ENCODE measurements at places on chromosomes 16 and 17.

GRCh38 chr17:31674717-31675349 is 184.2 kb downstream of the COPRS start:
- peak; percentile 90 for DNase-seq

- no peak for DNase-seq
These were observed 502.8 kb upstream of the GOT2 start for GRCh38 chr16:59236804-59237458.

DNA sequence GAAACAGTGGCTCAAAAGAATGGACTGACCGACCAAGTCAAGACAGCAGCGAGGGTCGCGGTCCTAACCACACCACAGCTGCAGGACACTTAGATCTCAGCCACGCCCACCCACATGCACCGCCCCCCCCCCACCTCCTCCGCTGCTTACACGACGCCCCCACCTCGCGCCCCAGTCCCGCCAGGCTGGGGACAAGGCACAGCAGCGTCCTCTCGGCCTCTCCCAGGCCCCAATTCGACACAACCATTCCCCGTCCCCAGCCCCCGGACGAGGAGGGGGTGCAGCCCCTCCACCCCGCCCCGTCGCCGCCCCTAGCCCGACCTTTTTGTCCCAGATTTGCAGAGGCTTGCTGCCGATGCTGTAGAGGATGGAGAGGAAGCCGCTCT is 477 bp downstream of the CFAP20 start:
- no peak for DNase-seq

DNA sequence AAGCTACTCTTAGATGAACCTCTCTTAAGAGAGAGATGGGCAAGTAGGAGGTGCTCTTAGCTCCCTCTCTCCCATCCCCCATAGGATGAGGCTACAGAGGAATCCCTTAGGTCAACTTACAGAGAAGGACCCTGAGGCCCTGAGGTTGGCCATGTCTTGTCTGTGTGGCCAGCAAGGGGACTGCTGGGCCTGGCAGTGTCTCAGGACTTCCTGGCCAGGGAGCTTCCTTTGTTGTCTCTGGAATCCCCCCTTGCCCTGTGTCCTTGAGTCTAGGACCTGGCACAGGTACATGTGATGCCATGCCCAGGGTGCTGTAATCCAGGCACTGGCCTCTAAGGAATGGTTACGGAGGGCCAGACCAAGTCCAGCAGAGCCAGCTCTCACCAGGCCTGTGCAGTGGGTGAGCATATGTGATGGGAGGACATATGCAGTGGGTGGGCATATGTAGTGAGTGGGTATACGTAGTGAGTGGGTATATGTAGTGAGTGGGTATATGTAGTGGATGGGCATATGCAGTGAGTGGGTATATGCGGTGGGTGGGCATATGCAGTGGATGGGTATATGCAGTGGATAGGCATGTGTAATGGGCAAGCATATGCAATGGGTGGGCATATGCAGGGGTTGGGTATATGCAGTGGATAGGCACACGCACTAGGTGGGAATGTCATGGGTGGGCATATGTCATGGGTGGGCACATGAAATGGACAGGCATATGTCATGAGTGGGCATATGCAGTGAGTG is 20.3 kb upstream of the PECAM1 start:
- no peak for DNase-seq

- no peak for DNase-seq
These were observed 18.1 kb downstream of the ENDOV start for GRCh38 chr17:80432961-80433550.

DNA sequence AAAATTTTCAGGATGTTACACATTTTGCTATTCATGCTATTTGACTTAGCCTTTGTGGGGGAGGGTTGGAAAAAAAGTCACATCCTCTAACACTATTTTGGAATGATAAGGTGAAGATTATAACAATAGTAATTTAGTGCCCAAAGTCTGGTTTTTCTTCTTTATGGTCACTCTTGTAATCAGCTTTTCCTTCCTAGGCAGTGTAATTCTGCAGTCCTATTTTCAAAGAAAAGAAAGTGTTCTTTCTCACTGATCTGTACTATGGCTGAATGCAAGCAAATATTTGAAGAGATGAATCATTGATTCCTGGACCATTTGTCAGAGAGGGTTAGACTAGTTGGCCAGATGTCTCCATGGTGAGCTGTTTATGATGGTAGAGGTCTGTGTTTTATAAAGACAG is 8.4 kb downstream of the RSPRY1 start:
- DNase-seq, result peak; percentile 92

GRCh38 chr17:36089888-36090836 is at the start of gene CCL3:
CCL3 (minus strand) TSS chr17:36090143; CDS start chr17:36090058, 85 bp downstream.
- DNase-seq, result peak; percentile 12

DNA sequence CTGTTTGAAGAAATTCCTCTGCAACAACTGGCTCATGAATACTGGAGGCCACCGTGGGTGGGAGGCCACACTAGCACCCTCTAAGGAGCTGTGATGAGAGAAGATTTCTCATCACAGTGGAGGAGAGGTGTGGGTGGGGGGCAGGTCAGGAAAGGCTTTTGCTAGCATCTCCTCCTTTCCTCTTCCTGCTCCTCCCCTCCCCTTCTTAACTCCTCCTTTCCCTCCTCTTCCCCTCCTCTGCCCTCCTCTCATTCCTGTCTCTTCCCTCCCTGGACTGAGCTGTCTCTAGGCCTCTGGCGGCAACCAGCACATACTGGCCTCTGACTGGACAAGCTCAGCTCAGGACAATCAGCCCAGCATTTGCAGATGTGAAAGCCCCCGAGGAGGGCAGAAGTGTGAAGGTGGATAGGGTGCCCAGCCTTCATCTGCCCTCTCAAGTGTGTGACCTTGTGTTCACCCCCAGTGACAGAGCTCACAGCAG is 19.0 kb upstream of the LHX1 start:
- peak; percentile 81 for DNase-seq

- no peak for DNase-seq
These were observed 23.7 kb downstream of the SLC43A2 start for GRCh38 chr17:1604831-1605528.

GRCh38 chr17:12642034-12642433 is 23.7 kb upstream of the MYOCD start:
- DNase-seq, result no peak

- no peak for DNase-seq
These were observed 22.8 kb upstream of the RASD1 start for GRCh38 chr17:17518951-17519350.

GRCh38 chr16:4376126-4376892 is 4.7 kb downstream of the VASN start:
- DNase-seq, result peak; percentile 80

DNA sequence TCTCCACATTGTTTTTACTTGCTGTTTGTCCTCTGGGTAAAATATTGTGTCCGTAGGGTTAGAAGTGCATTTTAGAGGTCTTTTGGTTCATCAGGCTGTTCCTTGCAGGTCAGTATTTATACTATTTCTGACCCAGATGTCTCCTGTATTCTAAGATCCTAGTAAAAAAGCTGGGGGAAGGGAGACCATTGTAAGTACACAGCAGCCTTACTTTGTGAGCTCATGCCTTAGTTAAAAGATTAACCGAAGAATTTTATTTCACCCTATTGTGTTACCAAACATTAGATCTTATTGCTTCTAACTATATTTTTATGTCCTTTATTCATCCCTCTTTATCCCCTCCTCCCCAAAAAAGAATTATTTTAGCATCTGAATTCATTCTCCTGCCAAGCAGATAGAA is 444.1 kb upstream of the RBFOX1 start:
- peak; percentile 46 for DNase-seq

GRCh38 chr17:7740481-7741001 is 23.0 kb downstream of the DNAH2 start:
- DNase-seq, result no peak

DNA sequence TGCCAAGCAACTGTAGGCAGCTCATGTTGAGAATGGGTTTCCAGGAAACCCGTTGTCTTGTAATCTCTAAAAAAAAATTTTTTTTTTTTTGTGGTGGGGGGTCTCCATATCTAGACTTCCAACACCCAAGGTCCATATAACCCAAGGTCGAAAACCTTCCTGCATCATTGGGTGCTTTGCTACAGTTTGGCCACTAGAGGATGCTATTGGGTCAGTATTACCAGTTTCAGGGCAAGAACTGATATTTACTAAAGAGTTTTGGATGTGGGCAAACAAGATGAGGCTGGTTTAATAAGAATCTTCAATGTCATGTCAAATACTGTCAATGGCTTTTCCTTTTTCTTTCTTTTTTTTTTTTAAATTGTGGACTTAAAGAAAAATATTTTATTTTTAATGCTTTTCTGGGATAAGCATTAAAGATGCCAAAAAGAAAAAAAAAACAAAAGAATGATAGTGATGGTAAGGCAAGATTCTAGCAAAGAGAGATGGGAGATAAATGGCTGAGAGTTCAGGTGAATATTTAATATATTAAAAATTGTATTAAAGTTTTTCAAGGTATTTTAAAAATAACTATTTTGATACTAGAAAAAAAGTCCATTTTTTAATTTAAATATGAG is 62.2 kb downstream of the DHRS7C start:
- DNase-seq, result peak; percentile 65

GRCh38 chr17:78327880-78328279 is 32.0 kb downstream of the SOCS3 start:
- no peak for DNase-seq

DNA sequence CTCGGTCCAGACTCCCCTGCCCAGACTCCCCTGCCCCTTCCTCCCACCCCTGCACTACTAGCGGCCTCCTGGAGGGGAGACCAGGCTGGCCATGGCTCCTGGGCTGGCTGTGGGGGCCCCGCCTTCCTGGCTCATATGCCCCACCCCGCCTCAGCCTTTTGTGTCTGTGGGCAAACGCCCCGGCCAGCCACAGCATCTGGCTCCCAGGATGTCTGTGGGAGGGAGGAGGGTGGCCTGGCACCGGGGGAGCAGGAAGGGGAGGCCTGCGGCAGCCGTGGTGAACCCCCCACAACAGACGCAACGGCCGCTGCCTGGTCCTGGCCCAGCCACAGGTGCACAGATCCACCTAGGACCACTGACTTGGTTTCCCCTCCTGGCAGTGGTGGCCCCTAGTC is 32.9 kb downstream of the BAHCC1 start:
- no peak for DNase-seq

- DNase-seq, result no peak
These were observed 441.0 kb downstream of the XYLT1 start for GRCh38 chr16:17029602-17030350.

GRCh38 chr17:6100891-6101500 is 30.8 kb downstream of the WSCD1 start:
- no peak for DNase-seq

- DNase-seq, result no peak
These were observed 3.9 kb downstream of the RPL3L start for GRCh38 chr16:1950559-1950958.

GRCh38 chr16:28112908-28113307 is 49.4 kb upstream of the GSG1L start:
- DNase-seq, result no peak

DNA sequence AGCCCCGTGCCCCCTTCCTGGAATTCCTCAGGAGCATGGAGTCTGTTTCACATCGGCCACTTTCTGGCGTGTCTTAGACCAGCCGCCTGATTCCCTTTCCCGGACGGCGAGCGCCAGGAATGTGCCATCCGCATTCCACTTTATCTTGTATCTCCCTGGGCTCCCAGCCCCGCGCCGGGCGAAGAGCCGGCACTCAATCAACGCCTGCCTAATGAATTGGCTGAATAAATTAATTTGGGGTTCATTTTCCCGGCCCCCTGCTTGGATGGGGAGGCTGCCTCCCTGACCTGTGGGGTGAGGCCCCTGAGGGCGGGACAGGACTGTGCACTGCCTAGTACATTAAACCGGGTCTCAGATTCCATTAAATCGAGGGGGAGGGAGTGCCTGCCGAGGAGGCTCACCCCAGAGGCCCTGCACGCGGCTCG is 282.3 kb upstream of the TNRC6C start:
- DNase-seq, result peak; percentile 24

GRCh38 chr16:80804526-80805383 is at the start of gene CDYL2:
CDYL2 (minus strand) TSS chr16:80804598; CDS start chr16:80804173, 425 bp downstream.
- peak; percentile 71 for DNase-seq

DNA sequence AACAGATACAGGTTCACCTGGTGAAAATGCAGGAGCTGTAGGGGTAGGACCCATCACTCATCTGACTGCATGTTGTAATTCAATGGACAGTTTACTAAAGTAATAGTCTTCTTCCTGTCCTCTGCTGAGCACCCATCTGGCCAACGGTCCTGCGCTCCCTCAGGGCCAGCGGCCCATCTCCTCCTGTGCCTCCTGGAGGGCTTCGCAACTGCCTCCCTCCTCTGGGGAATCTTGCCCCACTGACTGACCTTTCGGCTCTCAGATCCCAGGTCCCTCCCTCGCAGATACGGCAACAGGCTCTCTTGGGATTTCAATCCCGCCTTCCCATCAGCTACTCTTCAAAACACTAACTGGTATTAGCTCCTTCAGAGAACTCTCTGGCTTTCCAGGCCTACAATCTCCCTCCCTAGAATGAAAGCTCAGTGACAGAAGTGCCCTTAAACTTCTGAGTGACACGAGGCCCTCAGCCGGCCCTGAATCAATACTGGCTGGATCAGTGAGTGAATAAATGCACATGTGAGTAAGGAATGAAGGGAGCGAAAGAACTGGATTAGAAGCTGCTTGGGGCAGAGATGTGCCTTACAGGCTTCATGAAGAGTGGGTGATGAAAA is 1.3 kb downstream of the PEMT start:
- DNase-seq, result no peak

GRCh38 chr16:25078386-25078978 is 33.1 kb upstream of the LCMT1 start:
- no peak for DNase-seq

- peak; percentile 18 for DNase-seq
These were observed 38.7 kb upstream of the FOXJ1 start for GRCh38 chr17:76179496-76180467.

- peak; percentile 91 for DNase-seq
These were observed 136.7 kb upstream of the NUDT7 start for GRCh38 chr16:77585379-77586251.

DNA sequence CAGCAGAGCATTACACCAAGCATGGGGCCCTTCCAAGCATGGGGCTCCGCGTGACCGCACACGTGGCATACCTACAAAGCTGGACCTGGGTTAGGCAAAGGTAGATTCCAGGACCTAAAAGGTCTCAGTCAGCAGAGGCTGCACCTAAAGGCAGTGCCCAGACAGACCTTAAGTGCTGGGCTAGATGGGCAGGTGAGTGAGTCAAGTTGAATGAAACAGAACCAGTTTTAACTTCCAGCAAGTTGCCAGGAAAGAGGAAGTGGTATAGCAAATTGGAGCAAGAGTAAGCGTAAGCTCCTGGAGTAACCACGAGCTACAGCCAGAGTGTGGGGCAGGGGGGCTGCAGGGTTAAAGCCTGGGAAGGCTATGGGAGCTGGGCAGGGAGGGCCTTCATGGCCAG is 49.5 kb downstream of the SRCIN1 start:
- DNase-seq, result peak; percentile 54

DNA sequence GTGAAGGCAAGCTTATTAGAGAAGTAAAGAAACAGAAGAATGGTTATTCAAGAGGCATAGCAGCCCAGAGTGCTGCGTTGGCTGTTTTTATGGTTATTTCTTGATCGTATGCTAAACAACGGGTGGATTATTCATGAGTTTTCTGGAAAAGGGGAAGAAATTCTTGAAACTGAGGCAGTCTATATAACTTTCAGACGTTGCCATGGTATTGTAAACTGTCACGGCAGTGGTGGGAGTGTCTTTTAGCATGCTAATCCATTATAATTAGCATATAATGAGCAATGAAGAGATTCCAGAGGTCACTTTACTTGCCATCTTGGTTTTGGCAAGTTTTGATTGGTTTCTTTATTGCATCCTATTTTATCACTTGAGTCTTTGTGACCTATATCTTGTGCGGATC is 17.4 kb upstream of the MILR1 start:
- no peak for DNase-seq

GRCh38 chr16:56609463-56609921 is 1.1 kb downstream of the MT2A start:
- DNase-seq, result peak; percentile 88

Measured in kidney tubule cell (primary cell).